ENCODE measurements at places on chromosomes 6 and 20.

DNA sequence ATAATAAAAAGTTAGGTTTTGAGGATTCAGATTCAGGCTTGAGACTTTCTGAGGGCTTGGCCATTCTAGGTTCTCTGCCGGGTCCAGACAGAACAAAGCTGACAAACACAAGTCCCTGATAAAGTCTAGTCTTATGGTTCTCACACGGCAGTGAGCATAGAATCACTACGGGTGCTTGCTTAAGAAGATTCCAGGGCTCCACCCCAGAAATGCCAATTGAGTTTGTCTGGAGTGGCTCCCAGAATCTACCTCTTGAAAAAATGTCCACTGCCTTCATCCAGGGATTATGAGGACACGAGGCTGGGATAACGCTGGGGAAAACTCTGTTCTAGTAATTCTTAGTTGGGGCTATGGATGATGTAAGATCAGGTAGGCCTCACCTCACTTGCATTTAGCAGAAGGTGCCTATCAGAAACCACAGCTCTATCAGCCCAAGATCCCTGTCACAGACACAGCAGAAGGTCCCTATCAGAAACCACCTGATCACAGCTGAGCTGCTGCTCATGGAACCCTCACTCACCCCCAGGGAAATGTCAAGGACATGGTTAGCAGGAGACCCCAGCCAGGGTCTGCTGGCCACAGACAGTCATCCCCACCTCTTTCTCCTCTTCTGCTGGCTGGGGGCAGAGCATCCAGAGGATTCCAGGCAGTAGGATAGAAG, 52.3 kb downstream of the RAB44 start:
- DNase-seq, result no peak

- no peak for DNase-seq
Observed at GRCh38 chr6:7004581-7005297, 103.0 kb upstream of the RREB1 start.

- DNase-seq, result no peak
Observed at GRCh38 chr20:24089576-24089975, 101.0 kb upstream of the GGTLC1 start.

- no peak for DNase-seq
Observed at GRCh38 chr20:56423886-56424285, 11.8 kb downstream of the CASS4 start.

- no peak for DNase-seq
Observed at GRCh38 chr6:118705544-118706491, 54.4 kb upstream of the CEP85L start.

DNA sequence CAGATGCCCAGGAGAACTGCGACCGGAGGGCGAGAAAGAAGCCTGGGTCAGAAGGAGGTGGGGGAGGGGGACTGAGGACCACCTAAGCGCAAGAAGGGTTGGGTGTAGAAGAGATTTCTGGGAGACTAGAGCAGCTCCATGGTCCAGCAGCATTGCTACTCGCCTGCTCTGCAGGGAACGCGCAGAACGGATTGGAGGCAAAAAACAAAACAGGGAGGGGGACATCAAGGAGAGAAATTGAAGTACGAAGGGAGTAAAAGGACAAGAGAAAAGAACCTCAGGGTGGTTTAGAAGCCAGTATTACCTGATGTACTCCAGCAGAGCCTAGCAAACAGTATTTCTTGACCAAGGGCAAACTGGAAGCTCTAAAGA, 537 bp upstream of the GABBR1 start:
- no peak for DNase-seq

GRCh38 chr6:30615219-30615957, 1.7 kb downstream of the PPP1R10 start:
- no peak for DNase-seq

- DNase-seq, result no peak
Observed at GRCh38 chr6:131387562-131388447, 185.2 kb upstream of the ARG1 start.

GRCh38 chr6:15274692-15275387, 29.0 kb downstream of the JARID2 start:
- no peak for DNase-seq

GRCh38 chr20:24572862-24573261, 103.4 kb downstream of the SYNDIG1 start:
- no peak for DNase-seq

- peak; percentile 19 for DNase-seq
Observed at GRCh38 chr6:37433657-37434271, 743 bp downstream of the CMTR1 start.

- peak; percentile 64 for DNase-seq
Observed at GRCh38 chr20:62887152-62887859, 25.7 kb upstream of the TCFL5 start.

DNA sequence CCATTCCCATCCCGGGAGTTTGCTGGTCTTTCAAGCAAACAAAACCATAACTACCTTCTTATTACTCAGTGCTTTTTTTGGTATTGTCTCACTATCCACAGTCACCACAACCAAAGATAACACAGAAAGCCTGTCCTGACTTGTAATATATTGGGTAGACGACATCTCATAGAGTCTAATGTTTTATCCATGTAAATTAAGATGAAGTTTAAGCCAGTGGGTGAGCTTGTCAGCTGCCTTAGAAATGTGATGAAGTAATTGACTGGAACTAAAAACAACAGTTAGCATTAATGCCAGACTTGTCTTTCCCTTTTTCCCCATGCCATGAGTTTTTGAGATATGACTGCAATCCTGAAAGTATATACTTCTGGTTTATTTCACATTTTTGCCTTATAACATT, 282.7 kb upstream of the PRDM1 start:
- DNase-seq, result no peak

DNA sequence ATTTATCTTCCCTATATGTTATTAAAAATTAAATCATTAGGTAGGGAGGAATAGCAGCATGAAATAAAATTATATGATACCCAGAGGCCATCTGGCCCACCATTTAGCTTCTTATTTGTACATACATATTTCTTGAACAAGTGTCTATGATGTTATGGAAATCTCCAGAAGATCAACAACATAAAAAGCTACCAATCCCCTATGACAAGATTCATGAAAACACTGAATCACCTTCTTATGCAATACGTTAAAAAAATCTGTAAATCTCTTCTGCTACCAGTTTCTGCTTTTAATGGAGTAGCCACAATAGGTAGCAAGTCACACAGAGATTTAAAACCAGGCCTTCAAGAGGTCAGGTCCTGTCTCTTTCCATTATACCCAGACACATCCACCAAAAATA, 125.8 kb upstream of the ENPP5 start:
- DNase-seq, result no peak

GRCh38 chr6:1228754-1229191, 83.1 kb upstream of the FOXQ1 start:
- no peak for DNase-seq

DNA sequence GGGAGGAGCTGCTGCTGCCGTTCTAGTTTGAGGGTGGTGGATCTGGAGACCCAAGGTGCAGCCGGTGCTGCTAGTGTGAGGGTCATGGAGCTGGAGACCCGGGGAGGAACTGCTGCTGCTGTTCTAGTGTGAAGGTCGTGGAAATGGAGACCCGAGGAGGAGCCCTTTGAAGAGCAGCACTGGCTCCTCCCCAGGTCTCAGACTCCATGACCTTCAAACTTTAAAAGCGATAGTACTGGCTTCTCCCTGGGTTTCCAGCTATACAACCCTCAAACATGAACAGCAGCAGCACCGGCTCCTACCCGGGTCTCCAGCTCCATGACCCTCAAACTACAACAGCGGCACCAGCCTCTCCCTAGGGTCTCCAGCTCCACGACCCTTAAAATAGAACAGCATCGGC, 15.5 kb downstream of the ULBP3 start:
- no peak for DNase-seq

GRCh38 chr20:1513801-1514200, 22.6 kb upstream of the SIRPB2 start:
- no peak for DNase-seq

DNA sequence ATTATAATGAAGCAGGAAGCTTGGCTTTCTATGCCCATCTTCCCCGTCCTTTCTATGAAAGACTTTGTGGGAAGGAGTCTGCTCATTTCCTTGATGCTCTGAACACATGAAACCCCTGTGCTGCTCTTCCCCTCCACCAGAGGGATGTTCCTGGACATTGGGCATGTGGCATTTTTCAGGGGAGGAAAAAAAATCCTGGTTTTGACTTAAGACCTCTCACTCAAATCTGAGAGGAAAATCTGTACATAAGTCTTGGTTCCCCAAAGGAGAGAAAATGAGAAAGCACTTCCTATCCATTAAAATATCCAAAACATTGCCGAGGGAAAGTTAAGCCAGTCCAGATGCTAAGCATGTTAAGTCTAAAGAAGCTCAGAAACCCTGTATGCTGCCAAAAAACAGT, 393.0 kb downstream of the PAX1 start:
- no peak for DNase-seq

GRCh38 chr6:119187596-119187995, 109.1 kb upstream of the FAM184A start:
- DNase-seq, result no peak

- peak; percentile 59 for DNase-seq
Observed at GRCh38 chr6:131062241-131063027, 611 bp downstream of the EPB41L2 start.

DNA sequence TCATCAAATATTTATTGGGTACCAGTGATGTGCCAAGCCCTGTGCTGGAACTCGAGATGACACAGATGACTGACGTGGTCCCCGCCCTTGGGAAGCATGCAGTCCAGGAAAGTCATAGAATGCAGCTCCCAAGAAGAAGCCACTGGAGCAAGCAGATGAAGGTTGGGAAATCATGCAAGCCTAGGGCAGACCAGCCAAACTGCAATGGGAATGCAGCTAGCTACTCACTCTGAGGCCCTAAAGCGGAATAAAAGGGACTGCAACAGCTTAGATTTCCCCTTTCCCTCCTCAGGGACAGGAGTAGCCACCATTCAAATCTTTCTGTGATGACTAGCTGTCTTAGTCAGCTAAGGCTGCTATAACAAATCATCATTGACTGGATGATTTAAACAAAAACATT, 152.2 kb downstream of the MAFB start:
- no peak for DNase-seq

DNA sequence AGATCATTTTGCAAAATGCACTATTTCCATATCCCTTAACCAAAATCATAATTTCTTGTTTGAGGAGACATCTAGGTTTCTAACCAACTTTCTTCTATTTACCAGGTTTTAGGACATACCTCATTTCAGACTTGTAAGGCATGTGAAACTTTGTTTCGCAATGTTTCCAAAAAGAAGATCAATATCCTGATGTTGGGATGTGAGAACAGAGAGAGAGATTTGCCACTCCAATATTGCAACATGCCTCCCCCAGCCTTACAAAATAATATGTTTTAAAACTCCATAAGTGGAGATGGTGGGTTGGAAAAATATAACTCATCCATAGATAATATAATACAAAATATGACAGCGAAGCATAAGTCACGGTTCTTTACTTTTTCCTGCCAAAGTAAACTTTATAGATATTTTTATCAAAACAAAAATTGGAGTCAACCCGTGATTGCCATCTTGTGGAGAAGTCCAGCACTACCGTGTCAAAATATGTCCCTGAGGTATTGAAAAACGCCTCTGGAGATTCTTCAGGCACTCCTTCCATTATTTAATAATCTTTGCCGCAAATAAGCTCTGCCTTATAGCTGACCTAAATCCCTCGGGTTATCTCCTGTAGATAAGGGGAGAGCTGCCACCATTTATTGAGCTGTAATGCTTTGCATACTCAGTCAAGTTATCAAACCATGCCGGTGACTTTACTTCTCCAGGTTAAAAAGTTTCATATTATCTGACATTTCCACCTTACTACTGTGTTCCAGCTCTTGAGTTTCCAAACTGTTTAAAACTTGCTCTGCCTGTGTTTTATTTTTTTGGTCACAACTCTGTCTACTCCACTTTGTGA, 534.2 kb downstream of the HACE1 start:
- DNase-seq, result no peak

DNA sequence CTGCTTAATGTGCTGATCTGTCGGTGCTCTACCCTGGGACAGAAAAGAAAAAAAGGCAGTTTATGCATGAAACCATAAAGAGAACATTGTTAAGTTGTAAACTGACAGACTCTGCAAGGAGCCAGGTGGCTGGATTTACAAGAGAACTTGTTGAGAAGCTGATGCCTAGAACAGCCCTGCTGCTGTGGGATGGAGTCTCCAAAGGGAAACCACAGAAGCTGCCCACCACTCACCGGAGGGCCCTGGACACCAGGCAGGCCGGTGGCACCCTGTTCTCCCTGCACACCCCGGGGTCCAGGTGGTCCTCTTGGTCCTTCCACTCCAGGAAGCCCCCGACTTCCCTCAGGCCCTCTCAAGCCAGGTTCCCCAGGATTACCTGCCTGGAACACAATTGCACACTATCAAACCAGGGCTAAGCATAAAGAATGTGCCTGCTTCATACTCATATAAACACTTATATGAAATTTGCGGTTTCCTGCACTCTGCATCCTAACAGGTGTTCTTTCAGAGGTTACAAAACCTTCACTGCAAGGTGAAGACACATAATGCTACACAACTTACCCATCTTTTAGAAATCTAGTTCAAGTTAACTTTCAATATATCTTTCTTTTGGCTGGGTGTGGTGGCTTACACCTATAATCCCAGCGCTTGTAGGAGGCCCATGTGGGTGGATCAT, 68.2 kb downstream of the COL9A1 start:
- DNase-seq, result no peak

DNA sequence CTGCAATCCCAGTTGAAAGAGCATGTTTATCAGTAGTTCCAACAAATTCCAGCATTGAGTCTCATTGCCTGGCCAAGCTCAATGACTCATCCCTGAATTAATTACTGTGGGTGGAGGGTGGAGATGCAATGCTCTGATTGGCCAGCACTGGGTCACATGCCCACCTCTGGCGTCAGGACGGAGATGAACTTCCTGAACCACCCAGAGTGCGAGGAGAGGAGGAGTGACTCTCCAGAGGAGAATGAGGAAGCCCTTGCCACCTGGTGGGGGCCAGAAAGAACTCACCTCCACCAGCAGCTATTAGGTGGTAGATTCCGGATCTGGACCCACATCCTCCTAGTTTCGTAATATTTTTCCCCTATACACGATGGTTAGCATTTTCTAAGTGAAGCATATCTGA, 283.9 kb downstream of the TBC1D7 start:
- no peak for DNase-seq

GRCh38 chr6:36592221-36592655, 1.9 kb upstream of the SRSF3 start:
- DNase-seq, result no peak

- no peak for DNase-seq
Observed at GRCh38 chr20:48166082-48166835, 381.0 kb upstream of the SULF2 start.

DNA sequence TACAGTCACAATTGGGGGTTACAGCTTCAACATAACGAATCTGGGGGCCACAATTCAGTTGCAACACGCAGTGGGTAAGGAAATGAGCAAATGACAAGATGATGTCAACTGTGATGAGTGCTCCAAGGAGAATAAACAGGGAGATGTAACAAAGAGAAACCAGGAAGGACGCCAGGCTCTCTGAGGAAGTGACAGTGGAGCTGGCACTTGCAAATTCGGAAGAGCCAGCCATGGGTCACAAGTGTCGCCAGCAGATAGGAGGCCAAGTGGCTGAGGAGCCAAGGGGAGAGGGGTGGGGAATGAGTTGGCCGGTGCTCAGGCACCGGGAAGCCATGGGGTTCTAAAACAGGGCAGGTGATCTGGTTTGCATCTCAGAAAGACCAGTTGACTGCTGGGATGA, 136.4 kb downstream of the EYA2 start:
- DNase-seq, result no peak

Measured in psoas muscle (tissue), 8 donors.